Non-pigmented ciliary epithelial cell (primary cell): ENCODE measurements at places on chromosomes 12 and 14.
A peak's percentile ranks its signal among the peaks of the same experiment; 100 is the strongest.

- DNase-seq = no peak
Observed at GRCh38 chr14:96905825-96906224, 108.6 kb downstream of the VRK1 start.

- no peak for DNase-seq
Observed at GRCh38 chr14:104142136-104142945, 4.0 kb downstream of the KIF26A start.

GRCh38 chr12:62854024-62854423 is 80.9 kb downstream of the PPM1H start:
- no peak for DNase-seq

GRCh38 chr12:58140395-58140794 is 199.0 kb downstream of the ATP23 start:
- no peak for DNase-seq

GRCh38 chr14:90986510-90986909 is 73.9 kb downstream of the RPS6KA5 start:
- DNase-seq = no peak

GRCh38 chr14:75259510-75259855 is 19.1 kb upstream of the FOS start:
- no peak for DNase-seq

- DNase-seq = no peak
Observed at GRCh38 chr12:79557690-79558315, 133.0 kb downstream of the PAWR start.

DNA sequence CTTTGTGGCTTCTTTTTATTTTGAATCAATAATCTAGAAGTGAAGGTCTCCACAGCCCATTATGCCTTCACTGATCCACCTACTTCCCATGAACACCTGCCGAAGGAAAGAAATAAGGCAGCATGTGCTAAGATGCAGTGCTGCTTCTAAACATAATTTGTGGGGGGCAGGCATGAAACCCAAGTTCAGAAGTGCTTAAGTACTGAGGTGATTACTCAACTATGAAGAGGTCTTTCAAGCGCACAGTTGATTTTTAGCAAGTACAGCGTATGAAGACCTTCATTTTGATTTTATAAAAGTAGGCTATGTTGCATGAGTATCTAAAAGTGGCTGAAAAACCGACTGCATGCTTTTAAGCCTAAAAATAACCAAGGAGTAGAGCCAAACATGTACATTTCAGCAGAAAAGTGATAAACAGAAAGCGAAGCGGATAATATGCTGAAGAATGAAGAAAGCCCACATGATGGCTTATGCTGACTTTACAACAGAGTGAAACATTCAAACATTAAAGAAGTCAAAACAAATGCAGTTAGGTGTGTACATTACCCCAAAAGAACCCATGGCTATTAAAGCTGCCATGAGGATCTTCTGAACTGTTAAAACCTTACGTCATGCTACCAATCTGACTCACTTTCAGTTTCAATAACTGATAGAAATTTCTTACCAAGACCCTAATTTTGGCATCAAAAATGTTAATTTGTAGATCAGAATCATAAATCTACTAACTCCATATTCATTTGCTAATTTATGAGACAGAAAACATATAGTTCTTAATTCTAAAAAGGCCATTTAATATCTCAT is 29.3 kb downstream of the KICS2 start:
- no peak for DNase-seq

GRCh38 chr12:53067993-53068770 is 11.0 kb downstream of the SPRYD3 start:
- no peak for DNase-seq

- DNase-seq = peak; percentile 94
Observed at GRCh38 chr12:47881826-47882427, 22.9 kb downstream of the VDR start.

GRCh38 chr12:29242921-29243431 is 93.9 kb downstream of the FAR2 start:
- no peak for DNase-seq

DNA sequence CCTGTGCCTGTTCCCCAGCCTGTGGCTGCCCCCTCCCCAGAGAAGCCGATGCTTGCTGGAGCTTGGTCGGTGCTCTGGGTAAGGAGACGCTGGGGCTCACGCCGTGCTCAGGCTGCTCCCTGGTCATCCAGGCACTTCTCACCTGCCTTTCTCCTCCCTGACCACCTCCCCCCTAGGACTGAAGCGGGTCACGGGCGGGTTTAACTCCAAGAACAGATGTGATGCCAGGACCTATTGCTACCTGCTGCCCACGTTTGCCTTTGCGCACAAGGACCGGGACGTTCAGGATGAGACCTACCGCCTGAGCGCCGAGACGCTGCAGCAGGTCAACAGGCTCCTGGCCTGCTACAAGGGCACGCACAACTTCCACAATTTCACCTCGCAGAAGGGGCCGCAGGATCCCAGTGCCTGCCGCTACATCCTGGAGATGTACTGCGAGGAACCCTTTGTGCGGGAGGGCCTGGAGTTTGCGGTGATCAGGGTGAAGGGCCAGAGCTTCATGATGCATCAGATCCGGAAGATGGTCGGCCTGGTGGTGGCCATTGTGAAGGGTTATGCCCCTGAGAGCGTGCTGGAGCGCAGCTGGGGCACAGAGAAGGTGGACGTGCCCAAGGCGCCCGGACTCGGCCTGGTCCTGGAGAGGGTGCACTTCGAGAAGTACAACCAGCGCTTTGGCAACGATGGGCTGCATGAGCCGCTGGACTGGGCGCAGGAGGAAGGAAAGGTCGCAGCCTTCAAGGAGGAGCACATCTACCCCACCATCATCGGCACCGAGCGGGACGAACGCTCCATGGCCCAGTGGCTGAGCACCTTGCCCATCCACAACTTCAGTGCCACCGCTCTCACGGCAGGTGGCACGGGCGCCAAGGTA is 8.4 kb upstream of the EP400 start:
- no peak for DNase-seq

DNA sequence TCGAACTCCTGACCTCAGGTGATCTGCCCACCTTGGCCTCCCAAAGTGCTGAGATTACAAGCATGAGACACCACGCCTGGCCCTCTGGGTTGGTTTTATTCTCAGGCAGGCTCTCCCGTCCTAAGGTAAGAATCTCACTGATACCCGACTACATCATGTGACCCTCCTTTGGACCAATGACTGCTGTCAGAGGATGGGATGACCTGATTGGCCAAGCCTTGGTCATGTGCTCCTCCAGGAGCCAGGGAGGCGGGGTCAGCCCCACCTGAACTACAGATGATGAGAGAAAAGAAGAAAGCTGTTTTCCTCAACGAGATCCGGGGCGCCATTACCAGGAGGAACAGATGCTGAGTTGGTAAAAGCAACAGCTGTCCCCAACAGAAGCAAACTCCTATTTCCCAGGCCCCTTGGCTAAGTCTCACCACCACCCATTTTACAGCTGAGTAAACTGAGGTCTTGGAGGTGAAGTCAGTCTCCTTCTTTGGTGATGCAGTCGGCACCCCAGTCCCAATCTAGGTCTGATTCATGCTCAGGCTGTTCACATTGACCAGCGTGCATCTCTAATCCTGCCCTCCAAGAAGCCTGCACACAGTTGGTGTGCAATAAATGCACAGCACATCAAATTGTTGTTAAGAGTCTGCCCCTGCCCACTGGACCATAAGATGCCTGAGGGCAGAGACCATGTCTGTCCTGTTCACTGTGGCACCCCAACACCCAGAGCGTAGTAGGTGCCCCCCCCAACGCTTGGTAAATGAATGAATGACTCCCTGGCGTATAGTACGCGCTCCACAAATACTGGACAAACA is 118.8 kb downstream of the SCARB1 start:
- no peak for DNase-seq
